ENCODE measurements at places on chromosomes 6 and 20.

DNA sequence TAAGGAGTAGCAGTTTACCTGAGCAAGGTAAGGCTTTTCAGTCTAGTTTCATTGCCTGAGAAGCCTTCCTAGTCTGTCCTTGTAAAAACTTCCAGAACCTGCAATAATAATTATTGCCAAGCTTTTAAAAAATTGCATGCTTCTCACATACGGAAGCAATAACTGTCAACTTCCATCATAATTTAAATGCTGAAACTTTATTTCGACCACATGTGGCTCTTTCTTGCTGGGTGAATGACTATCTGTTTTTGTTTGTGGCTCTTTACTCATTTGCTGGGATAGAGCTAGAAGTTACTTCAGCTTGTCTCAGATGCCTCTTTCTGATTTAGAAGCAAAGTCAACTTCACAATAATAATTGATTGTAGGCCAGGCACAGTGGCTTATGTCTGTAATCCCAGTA, 95.9 kb upstream of the COL21A1 start:
- no peak for DNase-seq

GRCh38 chr20:62217913-62218773, 1.9 kb downstream of the HRH3 start:
- DNase-seq = no peak

GRCh38 chr6:13014504-13015378, 298.2 kb downstream of the PHACTR1 start:
- DNase-seq = no peak

DNA sequence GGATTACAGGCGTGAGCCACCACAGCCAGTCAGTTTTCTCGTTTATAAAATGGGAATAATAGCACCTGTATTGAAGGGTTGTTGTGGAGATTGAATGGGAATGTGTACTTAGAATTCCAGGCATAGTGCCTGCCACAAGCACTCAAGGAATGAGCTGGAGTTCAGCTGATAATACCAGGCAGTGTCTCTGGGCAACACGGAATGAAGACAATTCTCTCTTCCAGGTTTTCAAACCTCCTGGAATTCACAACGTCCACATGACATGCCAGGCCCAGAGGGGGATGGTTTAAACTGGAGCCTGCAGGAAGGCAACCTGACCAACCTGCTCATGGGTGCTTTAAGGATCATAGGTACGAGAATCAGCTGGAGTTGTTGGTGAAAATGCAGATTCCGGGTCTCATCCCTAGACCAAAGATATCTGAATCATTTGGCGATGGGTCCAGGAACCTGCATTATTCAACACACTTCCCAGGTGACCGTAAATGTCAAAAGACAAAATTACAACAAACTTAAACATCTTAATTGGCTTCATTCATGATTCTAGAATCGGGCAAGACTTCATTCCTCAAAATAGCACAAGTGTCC, 1.9 kb upstream of the PTPN1 start:
- no peak for DNase-seq

DNA sequence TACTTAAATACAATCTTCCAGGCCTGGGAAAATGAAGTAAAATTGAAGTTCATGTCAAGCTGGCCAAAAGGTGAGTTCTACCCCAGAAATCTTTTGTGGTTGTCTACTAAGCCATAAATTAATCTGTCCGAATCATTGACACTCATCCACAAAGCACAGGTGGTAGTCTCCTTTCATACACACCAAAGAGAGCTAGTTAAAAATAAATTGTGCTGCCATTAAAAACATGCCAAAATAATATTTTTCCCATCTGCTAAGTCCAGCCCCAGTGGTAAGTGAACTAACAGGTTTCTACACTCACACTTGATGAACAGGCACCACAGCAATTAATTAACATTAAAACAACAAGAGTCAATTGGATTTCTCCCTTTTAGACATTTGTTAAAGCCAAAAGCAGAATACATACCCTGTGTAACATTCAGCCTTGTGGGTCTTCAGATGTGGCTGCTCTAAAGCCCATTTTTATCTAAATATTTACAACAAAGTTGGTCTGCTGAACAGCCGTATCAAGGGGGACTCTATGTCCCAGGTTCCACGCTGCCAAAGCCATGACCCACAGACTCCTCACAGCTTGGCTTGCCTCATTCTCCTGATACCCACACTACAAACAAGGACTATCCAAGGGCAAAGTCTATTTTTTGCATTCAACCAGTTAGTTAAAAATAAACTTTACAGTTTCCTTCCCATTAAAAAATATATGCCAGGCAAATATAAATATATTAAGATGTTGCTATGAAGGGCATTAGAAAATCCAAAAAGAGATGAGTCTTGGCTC, 490.4 kb downstream of the BMP2 start:
- DNase-seq = no peak

GRCh38 chr6:126540161-126540560, 200.2 kb downstream of the CENPW start:
- no peak for DNase-seq

DNA sequence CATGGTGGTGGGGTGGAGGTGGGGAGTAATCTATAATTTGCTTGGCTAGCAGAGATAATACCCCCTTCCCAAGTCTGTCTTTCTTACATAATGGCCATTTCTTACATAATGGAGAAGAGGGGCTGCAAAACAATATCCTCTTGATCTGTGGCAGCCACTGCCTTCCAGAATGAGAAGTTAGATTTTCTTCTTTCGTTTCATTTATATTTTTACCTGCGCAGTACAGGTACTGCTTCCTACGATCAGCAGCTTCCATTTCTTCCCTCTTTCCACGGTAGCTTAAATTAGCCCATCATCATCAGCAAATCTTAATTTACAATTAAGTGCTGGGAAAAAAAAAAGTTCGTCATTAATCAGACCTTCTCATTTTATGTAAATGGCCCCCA, 30.2 kb downstream of the GNAS start:
- no peak for DNase-seq

DNA sequence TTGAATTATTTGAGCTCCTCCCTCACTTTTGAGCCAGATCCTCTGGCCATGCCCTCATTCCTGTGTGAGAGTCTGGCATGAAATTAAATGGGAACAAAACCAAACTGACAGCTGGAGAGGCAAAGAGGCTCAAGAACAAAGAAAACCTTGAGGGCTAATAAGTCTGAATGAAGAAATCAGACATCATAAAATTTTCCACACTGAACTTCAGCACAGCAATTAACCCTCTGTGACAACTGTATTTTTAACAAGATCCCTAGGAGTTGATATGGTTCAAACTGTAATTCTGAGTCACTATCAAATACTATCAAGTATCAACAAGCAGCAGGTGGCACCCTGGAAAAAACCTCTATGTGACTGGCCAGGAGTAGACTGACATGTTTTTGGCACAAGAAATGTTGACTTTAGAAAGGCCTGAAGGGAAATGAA, 109.4 kb upstream of the EMILIN3 start:
- no peak for DNase-seq

GRCh38 chr20:23396950-23397627, 24.2 kb downstream of the NAPB start:
- no peak for DNase-seq

- no peak for DNase-seq
Observed at GRCh38 chr6:142357879-142358278, 56.1 kb downstream of the ADGRG6 start.

DNA sequence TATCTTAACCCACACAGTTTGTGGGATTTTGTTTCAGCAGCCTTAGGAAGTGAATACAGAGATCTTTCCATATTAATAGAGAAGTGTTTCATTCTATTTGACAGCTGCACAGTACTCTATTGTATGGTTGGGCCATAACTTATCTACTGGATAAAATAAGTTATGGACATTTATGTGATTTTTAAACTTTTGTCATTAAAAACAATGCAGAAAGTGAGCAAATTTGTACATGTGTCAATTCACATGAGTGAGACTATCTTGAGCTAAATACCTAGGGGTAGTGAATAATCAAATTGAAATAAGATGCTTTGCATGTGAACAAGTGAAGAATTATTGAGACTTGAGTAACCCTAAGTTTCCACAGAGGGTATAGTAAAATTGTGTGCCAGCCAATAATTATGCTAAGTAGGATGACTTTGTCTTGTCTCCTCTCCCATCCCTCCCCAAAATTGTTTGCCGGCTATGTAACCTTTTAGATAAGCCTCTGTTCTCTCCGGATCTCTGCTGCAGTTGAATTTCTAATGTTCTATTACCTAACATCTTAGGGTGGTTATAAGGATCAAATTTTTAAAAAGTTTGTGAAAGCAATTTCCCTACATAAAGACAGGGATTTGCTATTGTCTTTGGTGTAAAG, 33.3 kb upstream of the TPBG start:
- no peak for DNase-seq

GRCh38 chr20:56420940-56421688, 9.1 kb downstream of the CASS4 start:
- no peak for DNase-seq

- DNase-seq = no peak
Observed at GRCh38 chr20:35972462-35972861, 4.1 kb downstream of the CNBD2 start.

- DNase-seq = no peak
Observed at GRCh38 chr6:145212813-145213212, 522.5 kb downstream of the EPM2A start.

- no peak for DNase-seq
Observed at GRCh38 chr6:25965058-25965457, 2.5 kb downstream of the TRIM38 start.

- no peak for DNase-seq
Observed at GRCh38 chr20:39503902-39504709, 542.0 kb downstream of the DHX35 start.

- no peak for DNase-seq
Observed at GRCh38 chr6:81750200-81750599, 2.3 kb downstream of the TENT5A start.

DNA sequence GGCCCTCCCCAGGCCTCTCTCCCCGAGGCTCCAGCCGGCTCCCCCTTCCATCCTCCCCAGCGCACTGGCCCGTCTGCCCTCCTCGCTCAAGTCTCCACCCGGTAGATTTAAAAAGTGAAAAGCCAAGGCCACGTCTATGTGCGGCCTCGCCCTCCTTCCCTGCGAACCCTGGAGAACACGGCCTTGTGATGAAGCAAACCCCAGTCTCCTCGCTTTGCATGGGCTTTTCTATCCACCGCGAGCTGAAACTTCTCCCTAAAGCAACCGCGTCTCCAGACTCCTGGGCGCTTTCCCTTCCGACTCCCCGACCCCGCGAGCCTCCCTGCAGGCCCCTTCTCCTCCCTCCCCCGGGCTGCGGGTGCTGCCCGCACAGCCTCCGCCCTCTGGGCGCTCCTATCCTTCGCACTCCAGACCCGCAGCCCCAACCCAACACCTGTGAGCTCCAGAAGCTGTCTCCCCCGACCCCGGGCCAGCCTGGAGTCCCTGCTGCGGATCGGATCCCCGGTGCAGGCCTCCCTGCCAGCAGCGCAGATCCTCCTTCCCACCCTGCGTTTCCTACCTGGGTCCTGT, 265.2 kb upstream of the QKI start:
- no peak for DNase-seq

DNA sequence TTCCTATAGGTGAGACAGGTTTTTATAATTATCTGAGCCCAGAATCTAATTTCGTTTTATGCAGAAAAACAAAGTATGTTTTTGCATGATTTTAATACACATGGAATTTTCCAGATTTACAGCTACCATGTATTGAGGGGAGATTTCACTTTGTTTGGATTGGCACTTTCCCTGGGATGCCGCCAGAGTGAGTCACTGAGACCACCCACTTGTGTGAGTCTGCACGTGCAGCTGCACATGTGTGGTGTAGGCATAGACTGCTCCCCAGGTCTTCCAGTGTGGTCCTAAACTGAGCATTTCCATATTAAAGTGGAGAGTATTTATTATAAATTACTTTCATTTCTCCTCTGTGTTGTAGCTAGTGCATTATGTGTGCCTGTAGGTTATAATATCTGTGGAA, 186.8 kb downstream of the UBE3D start:
- no peak for DNase-seq

DNA sequence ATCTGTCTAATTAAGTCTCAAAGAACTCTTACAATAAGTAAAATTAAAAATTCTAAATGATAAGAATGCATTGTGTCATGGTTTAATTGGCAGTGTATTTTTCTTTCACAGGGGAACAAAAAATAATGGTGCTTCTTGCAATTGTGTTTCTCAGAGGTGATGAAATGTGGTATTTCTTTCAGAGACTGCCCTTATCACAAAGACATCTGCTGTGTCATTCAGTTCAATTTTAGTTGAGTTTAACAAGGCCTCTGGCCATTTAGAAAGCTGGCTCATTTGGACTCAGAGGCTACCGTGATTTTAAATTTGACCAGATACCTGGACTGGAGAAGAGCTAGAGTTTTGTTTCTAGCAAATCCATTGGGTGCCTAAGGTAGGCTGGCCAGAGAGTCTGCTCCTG, 23.6 kb upstream of the ZNF831 start:
- DNase-seq = no peak

DNA sequence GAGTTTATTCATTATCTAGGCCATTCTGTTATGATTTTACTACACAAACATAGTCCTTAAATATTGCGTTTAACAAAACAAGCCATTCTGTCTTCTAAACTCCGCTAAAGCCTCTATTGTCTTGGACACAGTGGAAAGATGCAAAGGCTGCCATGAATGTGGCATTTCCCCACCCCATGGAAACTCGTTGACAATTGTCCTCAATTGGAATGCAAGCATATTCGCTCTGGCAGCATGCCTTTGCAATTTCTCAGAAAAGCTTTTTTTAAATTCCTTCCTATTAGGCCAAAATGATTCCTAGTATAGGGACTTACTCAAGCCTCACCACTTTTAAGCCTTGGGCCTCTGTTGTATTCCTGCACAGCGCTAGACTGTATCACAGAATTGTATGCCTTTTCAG, 22.8 kb downstream of the OR2A4 start:
- no peak for DNase-seq

GRCh38 chr6:169171016-169171415, 82.6 kb downstream of the THBS2 start:
- DNase-seq = no peak

DNA sequence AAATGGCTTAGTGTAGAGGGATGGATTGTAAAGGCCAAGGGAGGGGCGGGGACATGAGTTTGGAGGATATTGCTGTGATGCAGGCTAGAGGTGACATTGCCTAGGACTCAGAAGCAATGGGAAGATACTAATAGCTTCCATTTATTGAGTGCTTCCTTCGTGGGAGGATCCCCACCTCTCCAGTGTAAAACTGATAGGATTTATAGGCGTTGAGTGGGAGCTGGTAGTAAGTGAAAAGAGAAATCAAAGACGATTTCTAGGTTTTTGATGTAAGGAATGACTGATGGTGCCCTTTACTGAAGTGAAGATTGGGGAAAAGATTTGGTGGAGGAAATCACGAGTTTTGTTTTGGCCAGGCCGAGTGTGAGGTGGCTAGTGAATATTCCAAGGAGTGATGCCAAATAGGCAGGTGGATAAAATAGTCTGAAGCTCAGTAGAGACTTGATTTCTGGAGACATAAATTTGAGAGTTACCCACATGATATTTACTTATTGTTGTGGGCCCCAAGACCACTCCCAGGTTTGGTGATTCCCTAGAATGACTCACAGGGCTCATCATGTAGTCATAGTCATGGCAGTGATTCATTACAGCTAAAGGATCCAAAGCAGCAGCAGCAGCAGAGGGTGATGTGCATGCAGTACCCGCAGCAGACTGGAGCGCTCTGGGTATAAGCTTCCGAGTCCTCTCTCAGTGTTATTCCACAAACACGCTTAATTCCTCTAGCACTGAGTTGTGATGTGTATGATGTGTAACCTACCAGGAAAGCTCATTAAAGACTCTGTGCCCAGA, 10.2 kb downstream of the RPRD1B start:
- peak; percentile 68 for DNase-seq

GRCh38 chr6:143252961-143253360, 192.3 kb downstream of the AIG1 start:
- no peak for DNase-seq
